ENCODE measurements at places on chromosomes 11 and 22.
A peak's percentile ranks its signal among the peaks of the same experiment; 100 is the strongest.

- DNase-seq, result no peak
Observed at GRCh38 chr22:49182416-49182815, 645.3 kb downstream of the BRD1 start.

GRCh38 chr22:28142361-28142961, 223.4 kb upstream of the PITPNB start:
- no peak for DNase-seq

- DNase-seq, result no peak
Observed at GRCh38 chr22:23831261-23831660, 7.5 kb downstream of the DERL3 start.

DNA sequence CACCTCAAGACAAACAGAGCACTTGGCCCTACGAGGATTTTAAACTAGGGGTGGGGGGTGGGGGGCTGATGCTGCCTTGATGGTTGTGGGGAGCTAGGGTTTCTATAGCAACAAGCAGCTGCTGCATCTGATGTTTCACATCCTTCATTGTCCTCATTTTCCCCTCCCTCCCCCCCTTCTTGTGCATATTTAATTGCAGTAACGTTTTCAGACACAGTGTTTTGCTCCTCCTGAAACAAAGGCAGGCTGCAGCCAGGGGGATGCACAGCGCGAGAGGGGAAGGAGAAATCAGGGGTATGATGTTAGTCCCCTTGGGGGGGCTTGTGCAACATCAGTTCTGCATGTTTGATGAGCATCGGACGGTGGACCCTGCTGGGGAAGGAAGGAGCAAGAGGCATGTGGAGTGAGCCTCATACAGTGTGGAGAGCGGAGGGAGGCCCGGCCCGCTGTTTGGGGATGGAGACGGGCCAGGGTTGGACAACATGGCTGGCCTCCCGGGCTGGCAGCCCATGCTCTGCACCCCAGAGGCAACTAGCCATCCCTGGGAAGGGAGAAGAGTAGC, 208.3 kb downstream of the CEP164 start:
- peak; percentile 49 for DNase-seq

DNA sequence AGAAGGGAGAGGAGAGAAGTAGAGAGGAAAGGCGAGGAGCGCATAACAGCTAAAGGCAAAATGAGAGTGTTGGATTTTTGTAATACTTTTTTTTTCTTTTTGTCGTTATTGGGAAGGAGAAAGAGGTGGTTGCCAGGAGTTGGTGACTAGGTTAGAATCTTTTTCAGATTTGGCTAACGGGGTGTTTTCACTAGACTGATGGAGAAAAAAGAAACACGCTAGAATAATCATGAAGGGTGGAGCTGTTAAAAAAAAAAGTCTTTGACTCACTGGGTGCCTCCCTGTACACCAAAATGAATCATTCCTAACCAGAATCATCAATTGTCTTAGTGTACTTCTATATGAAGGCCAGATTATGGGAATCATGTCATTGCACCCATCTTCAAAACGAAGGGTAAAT, 12.7 kb downstream of the BLID start:
- no peak for DNase-seq

DNA sequence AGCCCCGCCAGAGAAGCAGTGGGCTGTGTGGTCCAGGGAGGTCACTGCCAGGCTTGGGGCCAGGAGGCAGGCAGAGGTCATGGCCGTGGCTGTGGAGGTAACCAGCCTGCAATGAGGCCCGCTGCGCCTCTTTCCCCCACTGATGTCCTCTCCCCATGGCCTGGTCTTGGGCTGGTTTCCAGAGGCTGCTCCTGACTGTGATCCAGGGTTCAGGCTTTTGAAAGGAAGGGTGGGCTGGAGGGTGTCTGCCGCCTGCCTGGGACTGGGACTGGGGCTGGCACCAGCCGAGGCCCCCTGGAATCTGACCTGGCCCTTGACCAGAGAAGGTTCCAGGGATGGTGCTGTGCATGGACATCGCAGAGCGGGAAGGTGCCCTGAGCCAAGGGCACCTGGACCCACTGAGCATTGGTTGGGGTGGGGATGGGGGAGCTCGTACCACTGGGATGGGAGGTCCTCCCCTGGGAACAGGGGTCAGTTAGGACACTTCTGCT, 59.6 kb upstream of the THY1 start:
- no peak for DNase-seq

GRCh38 chr22:49569286-49570031, 258.2 kb downstream of the BRD1 start:
- no peak for DNase-seq

DNA sequence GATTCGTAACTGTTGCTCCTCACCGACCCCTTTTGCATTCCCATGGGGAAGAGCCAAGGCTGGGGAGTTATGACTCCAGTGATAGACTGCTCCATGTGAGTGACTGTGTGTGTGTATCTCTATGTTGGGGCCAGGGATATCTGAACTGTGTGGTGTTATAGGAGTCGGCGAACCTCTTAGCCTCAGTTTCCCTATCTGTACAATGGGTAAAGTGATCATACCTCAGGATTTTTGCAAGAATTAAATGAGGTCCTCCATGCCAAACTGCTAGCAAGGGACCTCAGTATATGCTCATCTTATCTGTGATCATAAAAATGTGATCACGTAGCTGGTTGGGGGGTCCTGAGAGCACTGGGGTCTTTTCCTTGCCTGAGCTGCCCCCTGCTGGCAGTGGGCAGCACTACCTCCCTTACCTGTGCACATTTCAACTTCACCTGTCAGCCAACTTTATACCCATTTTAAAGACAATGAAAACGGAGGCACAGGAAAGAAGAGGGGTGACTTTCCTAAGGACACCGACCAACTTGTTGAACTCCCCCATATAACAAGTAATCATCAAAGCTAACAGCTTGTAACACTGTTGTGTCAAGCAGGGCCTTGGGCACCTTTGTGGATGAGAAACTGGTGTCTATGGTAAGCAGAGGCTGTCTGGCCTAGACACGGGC, 1.4 kb upstream of the DPP3 start:
- DNase-seq, result no peak

DNA sequence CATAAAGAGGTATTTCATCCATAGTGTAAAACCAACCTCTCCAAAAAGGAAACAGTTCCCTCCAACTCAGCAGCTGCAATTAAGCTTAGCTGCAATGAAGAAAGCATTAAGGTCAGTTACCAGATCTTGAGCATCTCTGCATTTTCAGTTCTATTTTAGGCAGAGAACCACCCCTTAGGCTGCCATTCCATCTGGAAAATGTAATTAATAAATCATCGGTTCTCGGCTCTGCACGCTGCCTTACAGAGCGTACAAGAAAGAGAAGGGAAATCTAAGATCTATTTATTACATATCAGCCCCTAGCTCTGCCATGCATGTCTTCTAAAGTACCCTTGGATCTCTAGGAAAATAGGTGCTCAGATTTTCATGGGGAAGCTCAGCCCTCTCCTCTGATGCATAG, 71.5 kb downstream of the RCN1 start:
- DNase-seq, result no peak

GRCh38 chr22:49815641-49816091, 12.0 kb downstream of the BRD1 start:
- DNase-seq, result no peak

DNA sequence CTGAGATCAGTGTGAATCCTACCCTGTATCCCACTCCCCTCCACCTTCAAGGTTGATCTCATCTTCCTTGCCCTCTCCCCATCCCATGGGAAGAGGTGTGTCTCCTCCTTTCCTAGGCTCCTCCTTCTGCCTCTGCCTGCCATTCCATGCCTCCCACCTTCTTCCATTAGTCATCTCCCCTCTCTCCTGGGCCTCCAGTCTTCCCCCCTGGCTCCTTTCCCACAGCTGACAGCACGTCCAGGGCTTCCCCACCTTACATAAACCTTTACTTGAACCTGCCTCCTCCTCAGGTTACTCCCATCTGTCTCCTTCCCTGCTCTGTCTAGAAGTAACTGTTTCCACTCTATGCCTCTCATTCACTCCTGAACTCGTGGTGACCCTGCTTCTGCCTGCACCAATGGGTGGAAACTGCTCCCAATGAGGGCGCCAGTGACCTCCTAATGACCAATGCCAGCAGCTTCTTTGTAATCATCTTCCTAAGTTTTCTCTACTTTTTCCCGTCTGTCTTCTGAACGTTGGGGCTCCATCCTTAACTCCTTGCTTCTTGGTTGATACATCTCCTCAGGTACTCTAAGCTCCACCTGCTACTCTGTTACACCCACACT, 266.9 kb upstream of the NARS2 start:
- no peak for DNase-seq

- DNase-seq, result no peak
Observed at GRCh38 chr11:72826191-72826941, 12.2 kb downstream of the ATG16L2 start.

GRCh38 chr22:33209930-33210784, 152.0 kb upstream of the SYN3 start:
- DNase-seq, result no peak

DNA sequence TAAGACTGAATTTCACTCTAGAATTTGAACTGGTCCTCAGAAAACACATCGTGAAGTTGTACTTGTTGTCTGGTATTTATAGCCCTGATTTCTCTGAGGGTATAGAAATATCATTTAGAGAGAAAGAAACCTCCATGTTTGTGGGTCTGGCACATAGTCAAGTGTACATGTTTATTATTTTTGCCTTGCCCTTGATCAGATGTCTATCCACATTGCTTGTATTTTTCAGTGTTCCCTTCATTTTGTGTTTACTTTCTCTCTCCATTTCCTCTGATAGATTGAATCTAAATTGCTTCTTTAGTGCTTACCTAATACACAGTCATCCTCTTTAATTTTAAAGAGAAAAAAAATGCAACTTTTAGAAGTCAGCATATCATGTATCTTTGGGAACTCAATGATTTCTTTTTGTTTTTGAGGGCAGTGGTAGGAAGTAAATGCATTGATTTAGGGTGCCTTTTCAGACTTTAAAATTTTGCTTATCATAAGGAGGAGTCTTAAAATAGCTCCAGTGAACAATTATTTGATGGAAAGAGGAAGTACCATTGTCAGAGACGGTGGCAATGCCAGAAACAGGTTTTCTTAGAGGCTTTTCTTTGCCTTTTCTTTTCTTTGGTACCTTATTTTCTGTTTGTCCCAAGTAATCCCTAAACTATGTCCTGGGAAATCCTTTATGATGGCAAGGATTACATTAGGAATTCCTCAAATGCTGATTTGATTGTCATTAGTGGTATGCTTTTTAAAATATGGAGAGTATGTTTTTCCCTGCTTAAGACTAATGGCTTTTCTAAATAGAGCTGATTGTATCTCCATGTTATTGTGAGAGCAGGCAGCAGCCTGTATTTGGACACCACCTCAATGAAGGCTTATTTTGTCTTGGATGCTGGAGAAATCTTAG, 29.8 kb upstream of the TECTA start:
- DNase-seq, result no peak

- DNase-seq, result no peak
Observed at GRCh38 chr11:35082321-35083180, 56.4 kb upstream of the CD44 start.

GRCh38 chr11:110478410-110478809, 48.7 kb downstream of the FDX1 start:
- DNase-seq, result no peak

- DNase-seq, result no peak
Observed at GRCh38 chr22:48758881-48759875, 1068.5 kb downstream of the BRD1 start.

DNA sequence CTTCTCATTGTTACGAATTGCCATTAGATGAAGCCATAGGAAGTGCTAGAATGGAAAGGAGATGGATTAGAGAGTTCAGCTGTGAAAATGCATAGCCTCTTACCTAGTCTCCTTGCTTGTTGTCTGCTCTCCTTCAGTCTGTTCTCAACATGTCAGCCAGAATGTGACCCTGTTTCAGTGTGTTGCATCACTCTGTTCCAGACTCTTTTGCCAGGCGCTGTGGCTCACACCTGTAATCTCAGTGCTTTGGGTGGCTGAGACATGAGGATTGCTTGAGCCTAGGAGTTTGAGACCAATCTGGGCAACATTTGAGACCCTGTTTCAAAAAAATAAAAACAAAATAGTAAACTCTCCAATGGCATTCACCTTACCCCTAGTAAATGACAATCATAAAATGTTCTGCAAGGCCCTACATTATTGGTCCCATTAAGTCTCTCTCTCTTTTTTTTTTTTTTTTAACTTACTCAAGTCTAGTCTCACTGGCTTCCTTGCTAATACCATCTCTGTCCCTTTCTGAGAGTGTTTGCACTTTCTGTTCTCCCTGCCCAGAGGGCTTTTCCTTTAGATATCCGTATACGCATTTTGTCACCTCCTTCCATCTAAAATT, 39.4 kb downstream of the CYP2R1 start:
- no peak for DNase-seq
